Stimulated activated CD8-positive, alpha-beta memory T cell treated with anti-CD3 and anti-CD28 coated beads, Interleukin-4, amount 100 ng/mL, for 4 hours (primary cell): ENCODE measurements at places on chromosomes 3 and 15.

GRCh38 chr3:66439666-66440344 lies 61.0 kb downstream of the LRIG1 start:
- DNase-seq, result no peak

- no peak for DNase-seq
Observed at GRCh38 chr3:31312400-31312799, 220.3 kb upstream of the STT3B start.

GRCh38 chr3:177013681-177014280 lies 183.5 kb downstream of the TBL1XR1 start:
- no peak for DNase-seq

- no peak for DNase-seq
Observed at GRCh38 chr3:126493739-126494138, 18.0 kb upstream of the ZXDC start.

DNA sequence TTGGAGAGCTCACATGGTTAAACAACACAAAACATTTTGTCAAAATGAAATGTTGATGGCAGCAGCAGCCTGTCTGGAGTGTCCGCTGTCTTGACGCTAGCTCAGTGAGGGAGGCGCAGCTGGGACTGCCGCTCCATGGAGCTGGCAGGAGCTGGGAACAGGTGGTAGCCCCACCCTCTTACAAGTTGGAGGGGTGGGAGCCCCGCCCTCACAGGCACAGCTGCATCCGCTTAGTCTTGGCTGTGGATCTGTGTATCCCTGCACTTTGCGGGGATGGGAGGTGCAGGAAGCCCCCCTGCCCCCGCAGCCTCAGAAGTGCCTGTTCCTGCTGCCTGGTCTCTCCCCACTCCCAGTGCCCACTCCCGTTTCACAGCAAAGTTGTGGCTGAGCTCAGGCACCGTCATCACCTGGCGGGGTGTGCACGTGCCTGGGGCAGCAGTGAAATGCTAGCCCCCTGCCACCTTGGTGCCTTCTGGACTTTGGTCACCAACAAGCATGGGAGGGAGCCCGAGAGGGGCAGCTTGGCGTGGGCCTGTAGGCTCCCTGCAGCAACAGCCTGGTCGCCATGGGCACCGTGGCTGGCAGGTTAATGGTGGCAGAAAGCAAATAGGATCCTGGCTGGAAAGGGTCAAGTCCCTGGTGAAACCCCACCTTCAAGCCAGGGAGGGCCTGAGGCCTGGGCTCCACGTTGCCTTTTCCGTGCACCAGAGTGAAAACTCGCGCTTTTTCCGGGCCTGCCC lies 53.8 kb upstream of the CADM2 start:
- no peak for DNase-seq

DNA sequence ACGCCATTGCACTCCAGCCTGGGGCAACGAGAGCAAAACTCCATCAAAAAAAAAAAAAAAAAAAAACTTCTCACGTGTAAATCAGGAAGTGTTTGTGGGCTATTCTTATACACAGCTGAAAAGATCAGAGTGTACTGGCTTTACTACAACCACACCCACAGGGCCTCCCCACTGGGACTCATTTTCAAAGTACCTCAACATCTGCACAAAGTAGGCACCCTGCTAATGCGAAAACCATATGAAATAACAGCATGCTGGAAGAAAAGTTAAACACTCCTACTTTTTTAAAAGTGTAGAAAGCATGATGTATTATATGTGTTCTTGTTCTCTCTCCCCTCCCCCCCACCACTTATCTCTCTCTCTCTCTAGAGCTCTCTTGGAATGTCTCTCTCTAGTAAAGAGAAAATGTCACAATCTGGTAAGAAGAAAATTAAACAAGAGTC lies 11.1 kb downstream of the UACA start:
- DNase-seq, result no peak

DNA sequence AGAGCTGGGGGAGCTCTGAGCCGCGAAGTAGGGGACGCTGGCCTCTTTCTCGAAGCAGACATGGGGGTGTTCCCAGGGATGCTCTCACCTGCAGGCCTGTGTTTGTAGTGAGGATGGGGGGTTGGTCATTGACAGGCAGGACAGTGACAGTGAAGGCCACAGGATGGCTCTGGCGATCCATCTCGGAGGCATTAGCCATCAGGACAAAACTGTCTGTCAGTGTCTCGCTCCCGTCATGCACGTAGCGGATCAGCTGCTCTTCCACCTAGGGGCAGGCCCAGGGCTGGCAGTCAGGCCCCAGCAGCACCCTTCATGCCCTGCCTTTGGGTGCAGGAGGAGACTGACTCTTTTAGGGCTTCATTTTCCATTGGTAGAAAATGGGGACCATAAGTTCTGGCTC lies 28.0 kb downstream of the CSPG4 start:
- no peak for DNase-seq

DNA sequence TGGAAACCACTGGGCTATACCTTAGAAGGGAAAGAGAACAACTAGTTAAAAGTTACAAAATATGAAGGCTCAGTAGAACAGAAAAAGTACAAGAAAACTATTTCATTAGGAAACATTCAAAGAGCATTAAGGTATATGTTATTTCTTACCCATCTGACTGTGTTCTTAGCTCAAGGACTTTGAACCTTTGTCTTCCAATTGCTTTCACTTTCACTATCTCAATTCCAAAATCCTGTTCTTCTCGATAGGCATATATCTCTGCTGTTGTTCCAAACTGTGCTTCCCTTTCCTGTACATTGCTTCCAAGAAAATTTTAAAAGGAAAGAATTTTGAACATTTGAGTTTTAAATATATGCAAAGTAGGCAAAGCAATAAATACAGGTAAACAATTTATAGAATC lies 6.9 kb downstream of the CRBN start:
- DNase-seq, result no peak

- DNase-seq, result no peak
Observed at GRCh38 chr3:24582431-24583403, 88.1 kb upstream of the THRB start.

- no peak for DNase-seq
Observed at GRCh38 chr15:92623435-92623834, 32.1 kb downstream of the FAM174B start.

DNA sequence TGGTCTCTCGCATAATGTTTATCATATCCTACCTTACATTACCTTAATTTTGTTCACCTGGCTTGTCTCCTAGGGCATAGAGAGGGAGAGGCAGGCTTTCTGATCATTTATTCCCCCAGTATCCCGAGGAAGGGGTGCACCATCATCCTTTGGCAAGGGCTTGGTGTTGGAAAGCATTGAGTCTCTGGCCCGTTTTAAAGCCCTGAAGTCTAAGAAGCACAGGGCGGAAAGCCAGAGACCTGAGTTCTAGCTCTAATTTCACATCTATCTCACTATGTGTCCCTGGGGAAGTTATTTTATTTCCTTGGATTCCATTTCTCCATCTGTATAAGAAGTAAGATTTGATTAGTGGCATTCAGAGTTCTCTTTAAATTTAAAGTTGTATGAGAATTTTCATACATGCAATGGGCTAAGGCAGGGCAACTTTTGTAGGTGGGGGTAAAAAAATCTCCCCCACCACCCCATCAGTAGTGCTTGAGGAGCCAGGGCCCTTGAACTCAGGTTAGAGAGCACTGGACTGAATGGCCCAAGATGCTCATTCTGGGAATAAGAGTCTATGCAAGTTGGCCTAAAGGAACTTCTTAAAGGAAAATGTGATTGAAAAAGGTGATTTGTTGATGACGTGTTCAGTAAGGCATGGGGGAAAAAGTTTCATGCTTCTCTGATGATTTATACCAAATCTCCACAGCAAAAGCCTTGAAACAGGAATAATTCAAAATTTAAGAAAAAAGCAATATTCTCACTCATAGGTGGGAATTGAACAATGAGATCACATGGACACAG lies 10.1 kb downstream of the TMC3 start:
- DNase-seq, result no peak

- DNase-seq, result no peak
Observed at GRCh38 chr3:128362026-128362965, 104.4 kb downstream of the DNAJB8 start.

DNA sequence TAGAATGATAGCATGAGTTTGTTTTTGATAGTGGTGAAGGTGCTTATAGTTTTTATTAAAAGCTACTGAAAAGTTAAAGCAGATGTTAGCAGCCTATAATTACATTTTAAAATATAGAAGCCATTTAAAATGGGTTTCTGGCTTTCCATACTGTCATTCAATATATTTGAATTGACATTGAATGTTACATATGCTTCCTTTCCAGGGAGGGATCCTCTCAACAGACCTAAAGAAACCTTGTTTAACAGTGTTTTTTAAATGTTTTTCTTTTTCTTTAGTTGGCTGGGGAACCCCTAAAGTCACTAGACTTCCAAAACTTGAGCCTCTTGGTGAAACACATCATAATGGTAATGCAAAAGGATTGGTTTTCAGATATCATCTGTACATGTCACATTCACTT lies 12.2 kb downstream of the DHFR2 start:
- DNase-seq, result no peak

DNA sequence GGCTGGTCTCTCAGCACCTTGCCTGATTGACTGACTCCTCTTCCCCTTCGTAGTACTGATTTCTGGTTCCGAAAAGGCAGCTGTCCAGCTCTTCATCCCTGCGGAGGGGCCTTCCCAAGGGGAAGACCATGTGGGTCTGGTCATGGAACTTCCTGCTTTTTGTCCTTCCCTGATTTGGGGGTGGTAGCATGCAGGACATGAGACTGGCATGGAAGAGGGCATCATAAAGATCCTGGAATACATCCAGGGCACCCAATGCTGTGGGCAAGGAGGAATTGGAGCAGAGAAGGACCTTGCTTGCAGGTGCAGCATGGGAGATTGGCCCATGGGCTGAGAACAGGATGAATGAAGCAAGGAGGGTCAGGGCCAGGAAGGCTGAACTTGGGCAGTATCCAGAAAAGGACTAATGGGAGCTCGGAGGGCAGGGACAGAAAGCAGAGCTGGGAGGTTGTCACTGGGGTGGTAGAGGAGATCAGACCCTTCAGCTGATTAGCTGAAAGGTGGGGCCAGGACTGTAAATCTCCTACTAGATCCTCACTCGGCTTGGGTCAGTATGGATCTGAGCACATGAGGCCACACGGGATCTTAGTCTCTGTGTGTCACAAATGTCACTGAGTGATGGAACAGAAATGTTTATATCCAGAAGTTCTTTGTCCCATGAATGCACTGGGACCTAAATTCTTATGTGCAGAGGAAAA lies 59.5 kb downstream of the AMOTL2 start:
- DNase-seq, result no peak

- DNase-seq, result no peak
Observed at GRCh38 chr15:46111730-46112129, 476.9 kb downstream of the SQOR start.

DNA sequence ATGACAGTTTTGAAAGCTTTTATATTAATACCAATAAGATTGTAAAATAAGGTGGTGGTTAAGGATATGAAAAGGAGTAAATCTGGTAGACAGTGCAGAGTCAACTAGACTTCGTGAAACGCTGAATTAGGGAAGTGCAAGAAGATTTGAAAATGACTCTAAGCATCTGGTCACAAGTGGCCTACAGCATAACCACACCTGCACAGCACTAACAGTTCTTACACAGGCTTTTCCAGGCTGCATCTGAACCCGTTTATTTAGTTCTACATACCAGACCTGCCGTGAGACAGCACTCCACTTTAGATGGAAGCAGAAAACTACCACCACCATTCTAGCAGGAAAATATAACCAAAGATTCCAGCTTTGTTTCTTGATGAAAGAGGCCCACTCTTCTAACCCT lies 1.9 kb downstream of the DMXL2 start:
- DNase-seq, result no peak

DNA sequence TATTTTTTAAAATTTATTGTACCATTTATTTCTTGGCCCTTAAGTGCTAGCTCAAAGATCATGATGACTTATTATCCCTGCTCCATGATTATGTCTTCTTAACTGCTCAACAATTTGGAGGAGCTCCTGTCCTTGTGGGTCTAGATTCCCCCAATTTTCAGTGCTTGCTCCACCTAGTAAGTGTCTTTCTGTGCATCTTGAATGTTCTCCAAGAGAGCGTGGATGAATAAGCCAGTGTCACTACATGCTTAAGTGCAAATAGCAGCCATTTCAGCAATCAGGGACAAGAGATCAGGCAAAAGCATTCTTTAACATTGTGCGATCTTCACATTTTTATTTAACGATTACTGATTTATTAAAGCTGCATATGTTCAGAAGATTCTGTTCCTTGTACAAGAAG lies 99.4 kb downstream of the ALCAM start:
- DNase-seq, result no peak

DNA sequence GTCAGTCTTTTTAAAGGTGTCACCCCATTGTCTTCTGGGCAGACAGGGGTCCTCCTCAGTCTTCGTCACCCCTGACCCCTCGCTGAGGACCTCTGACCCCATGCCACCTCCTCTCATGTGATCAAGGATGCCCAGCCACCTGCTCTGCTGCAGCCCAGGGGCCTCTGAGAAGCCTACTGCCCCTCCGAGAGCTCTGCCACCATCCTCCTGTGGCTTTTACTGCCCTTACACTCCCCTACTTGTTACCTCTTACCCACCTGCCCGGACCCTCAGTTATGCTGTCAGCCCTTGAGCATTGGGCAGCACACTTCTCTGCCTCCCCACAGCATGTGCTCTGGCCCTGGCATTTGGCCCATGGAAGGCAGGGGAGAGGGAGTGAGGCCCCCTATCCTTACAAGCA lies 123.2 kb downstream of the LRRK1 start:
- DNase-seq, result no peak
